Mammary microvascular endothelial cell (primary cell): ENCODE measurements at places on chromosomes 6 and 20. TPM values are rescaled to one million over a fixed set of nuclear protein-coding genes. Genes with fewer than 3 reads are reported as not detected.

Gene GABRR2
- 0.39 TPM in 1 of 2 replicates, not detected in the other for total RNA-seq

Gene NOTCH4
- total RNA-seq: 89.3 and 98.6 TPM in 2 replicates

Gene FAM209B
- total RNA-seq: not detected in 2 replicates

Gene FARS2
- 15.1 and 16.1 TPM in 2 replicates for total RNA-seq

Gene INSM1
- total RNA-seq: not detected in 2 replicates

Gene EXOC2
- 39.0 and 39.9 TPM in 2 replicates for total RNA-seq

Gene IYD
- total RNA-seq: not detected in 2 replicates

Gene DYNLT2
- 0.74 and 1.00 TPM in 2 replicates for total RNA-seq

Gene BPIFB4
- not detected in 2 replicates for total RNA-seq

Gene MACROD2
- total RNA-seq: 0.49 TPM in 1 of 2 replicates, not detected in the other

Gene C20orf141
- total RNA-seq: not detected in 2 replicates

Gene CPNE5
- 2.3 and 3.3 TPM in 2 replicates for total RNA-seq

Gene NEU1
- total RNA-seq: 96.4 and 102 TPM in 2 replicates

Gene POU5F1
- 1.3 TPM in 1 of 2 replicates, not detected in the other for total RNA-seq

Gene PRND
- total RNA-seq: not detected in 2 replicates

Gene VWA7
- total RNA-seq: 0.49 and 1.6 TPM in 2 replicates

Gene VARS1
- total RNA-seq: 102 and 107 TPM in 2 replicates

Gene DNAH8
- not detected in 2 replicates for total RNA-seq

Gene C4A
- 0.53 and 1.3 TPM in 2 replicates for total RNA-seq

Gene WFDC12
- not detected in 2 replicates for total RNA-seq

Gene LY6G5C
- total RNA-seq: 2.5 and 3.3 TPM in 2 replicates

Gene PI3
- total RNA-seq: not detected in 2 replicates

Gene TBX18
- total RNA-seq: 0.25 and 1.1 TPM in 2 replicates
